ENCODE measurements at places on chromosomes 13 and 19.

DNA sequence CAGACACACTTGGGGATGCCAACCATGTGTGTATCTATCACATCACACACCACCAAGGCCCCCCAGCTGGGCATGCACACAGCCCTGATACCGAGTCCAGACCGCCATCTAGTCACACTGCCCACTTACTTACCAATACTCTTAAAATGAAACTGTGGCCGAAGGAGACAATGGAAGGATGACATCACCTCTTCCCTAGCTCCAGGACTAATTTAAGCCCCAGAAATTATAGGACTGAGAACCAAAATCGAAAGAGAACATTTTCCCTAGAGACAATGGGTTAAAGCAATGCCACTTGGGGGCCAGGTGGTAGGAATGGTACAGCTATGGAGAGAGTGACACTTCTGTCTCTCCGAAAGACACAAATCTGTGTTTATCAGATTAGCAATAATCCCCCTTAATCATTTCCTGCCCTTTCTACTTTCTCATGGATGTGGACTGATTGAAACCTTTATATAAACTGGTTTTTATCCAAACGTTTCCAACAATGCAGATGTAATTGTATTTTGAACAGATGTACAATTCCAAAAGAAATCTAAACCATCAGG is 663 bp upstream of the GGACT start:
- DNase-seq: no peak

- peak; percentile 58 for DNase-seq
Observed at GRCh38 chr19:55005684-55006488, 32.2 kb downstream of the GP6 start.

- no peak for DNase-seq
Observed at GRCh38 chr13:24083722-24084421, 76.6 kb upstream of the SPATA13 start.

DNA sequence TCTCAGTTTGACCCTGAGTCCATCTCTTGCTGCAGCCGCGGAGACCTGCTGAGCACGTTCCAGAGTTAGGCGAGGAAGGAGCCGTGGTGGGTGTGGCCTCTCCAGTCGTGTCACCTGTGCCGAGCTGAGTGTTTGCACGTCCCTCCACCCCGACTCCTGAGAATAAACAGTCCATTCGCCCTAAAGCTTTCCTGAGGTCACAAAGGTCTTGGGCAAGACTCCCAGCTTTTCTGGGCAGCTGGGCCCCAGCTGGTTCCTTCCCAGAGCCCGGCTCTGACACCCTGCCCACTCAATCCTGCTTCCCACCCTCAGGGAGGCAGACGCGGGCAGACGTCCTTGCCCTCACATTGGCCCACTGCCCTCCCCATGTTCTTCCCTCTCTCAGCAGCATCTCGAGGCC is 142.2 kb downstream of the KCTD15 start:
- no peak for DNase-seq

- DNase-seq: no peak
Observed at GRCh38 chr13:111326981-111327642, 6.7 kb downstream of the TEX29 start.

GRCh38 chr13:41722684-41723535 is 238.0 kb downstream of the VWA8 start:
- DNase-seq: no peak

- no peak for DNase-seq
Observed at GRCh38 chr13:50419331-50419865, 404.2 kb downstream of the KCNRG start.

DNA sequence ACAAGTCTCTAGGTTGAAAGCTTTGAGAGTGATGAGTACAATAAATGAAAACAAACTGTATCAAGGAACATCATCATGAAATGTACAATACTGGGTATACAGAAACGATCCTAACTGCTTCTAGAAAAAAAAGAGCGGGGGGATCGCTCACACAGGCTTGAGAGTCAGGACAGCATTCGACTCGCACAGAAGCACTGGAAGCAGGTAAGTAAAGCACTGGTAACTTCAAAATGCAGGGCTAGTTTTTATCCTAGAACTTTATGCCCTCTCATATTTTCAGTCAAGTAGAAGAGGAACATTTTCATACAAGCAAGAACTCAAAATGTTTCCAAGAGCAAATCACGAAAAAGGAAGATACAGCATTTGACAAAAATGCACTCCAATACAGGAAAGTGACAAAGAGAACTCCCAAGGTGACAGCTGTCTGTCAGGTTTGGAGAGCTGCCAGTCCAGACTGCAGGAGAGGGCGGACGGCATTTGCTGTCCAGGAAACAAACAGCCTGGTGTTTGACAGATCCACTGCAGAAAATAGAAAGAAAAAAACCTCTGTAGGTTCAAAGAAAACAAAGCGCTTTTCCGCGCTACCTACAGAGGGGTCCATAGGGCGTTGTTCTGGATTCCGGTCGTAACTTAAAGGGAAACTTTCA is 58.2 kb upstream of the XPO4 start:
- peak; percentile 1 for DNase-seq

GRCh38 chr13:47005756-47006414 is 109.0 kb upstream of the HTR2A start:
- no peak for DNase-seq

DNA sequence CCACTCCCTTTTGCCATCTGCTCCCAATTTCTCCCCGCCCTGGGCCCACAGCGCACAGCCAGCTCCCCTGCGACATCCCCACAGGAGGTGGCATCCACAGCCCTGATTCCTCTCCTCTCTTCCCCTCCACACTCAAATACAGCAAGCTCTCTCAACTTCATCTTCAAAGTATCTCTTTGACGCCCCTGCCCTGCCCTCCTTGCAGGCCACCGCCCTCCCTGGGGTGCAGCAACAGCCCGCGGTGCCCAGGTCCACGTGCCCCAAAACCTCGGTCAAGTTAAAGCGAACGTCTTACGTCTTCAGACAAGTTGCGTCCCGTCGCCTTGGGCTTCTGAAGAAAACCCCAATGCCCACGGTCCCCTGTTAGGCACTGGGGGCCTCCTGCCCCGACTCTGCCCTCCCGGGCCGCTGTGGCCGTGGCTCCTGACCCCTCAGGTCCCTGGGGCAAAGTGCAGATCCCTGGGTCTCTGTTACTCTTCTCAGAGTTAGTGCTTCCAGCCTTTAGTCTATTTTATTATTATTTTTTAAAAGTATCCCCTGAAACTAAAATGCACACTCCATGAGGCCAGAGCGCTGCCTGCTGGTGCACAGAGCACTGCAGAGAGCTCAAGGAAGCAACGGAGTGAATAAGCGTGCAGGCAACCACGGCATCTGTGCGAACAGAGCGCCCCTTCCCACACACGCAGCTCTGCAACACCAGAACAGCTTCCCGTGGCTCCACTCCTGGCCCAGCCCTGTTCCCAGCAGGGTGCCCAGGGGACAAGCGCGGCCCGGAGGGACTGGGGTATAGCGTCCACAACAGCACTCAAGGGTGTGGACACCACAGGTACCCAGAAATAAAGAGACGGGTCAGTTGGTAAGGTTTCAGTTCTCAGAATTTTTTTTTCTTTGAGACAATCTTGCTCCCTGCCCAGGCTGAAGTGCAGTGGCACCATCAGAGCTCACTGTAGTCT is 26.4 kb downstream of the IL17D start:
- DNase-seq: no peak

GRCh38 chr19:23587546-23587945 is 99.5 kb downstream of the ZNF675 start:
- DNase-seq: no peak

- no peak for DNase-seq
Observed at GRCh38 chr19:16288544-16288943, 36.1 kb upstream of the KLF2 start.

GRCh38 chr19:3398114-3398899 is 31.9 kb downstream of the NFIC start:
- no peak for DNase-seq

DNA sequence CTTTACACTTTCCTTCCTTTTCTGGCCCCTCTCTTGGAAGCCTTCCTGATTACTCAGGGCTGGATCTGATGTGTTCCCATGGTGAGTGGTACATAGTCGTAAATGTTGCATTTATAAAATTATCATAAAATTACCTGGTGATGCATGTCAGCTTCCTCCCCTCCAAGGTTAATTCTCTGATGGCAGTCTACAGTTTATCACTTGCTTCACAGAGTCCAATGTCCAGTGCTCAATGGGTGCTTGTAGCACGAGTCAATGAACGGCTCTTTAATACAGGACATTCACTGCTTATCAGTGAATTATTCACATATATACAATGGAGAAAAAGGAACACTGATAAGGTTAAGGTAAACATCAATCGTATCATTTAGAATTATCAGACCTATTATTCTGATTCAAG is 27.0 kb upstream of the OXGR1 start:
- no peak for DNase-seq

- DNase-seq: no peak
Observed at GRCh38 chr13:91248249-91248648, 99.2 kb upstream of the MIR17HG start.

- DNase-seq: no peak
Observed at GRCh38 chr13:21240586-21240985, 64.1 kb downstream of the MRPL57 start.

DNA sequence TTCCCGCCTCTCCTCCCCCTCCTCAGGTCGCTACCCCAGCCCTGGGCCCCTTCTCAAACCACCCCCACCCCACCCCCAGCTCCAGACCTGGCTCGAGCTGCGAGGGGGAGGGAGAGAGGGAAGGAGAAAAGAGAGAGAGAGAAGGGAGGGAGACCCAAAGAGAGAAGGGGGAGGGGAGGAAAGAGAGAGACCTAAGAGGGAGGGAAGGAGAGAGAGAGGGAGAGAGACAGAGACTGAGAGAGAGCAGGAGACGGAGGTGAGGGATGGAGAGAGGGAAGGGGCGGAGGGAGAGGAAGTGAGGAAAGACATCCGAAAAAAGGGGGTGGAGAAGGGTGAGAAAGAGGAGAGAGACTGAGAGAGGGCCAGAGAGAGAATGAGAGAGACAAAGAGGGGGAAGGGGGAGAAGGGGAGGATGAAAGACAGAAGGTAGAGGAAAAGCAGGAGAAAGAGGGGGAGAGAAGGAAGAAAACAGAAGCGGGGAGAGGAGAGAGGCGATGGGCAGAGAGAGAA is 2.0 kb upstream of the SPACA6 start:
- DNase-seq: no peak

DNA sequence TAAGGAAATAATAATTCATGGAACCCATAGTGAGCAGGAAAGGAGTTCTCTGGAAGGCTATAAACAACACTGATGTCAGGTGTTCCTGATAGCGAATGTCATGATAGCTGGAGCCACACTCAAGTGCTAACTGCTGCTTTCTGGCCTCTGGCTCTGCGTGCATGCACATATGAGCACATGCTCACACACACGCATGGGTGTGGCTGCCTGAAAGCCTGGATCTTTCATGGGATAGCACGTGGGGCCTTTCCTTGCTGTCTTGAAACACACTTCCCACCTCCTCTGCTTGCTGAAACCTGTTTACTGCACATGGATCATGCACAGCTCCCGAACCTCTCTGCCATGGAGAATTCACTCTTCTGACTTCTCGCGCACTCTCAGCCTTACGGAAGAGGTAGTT is 207.4 kb downstream of the ATP8A2 start:
- DNase-seq: no peak

DNA sequence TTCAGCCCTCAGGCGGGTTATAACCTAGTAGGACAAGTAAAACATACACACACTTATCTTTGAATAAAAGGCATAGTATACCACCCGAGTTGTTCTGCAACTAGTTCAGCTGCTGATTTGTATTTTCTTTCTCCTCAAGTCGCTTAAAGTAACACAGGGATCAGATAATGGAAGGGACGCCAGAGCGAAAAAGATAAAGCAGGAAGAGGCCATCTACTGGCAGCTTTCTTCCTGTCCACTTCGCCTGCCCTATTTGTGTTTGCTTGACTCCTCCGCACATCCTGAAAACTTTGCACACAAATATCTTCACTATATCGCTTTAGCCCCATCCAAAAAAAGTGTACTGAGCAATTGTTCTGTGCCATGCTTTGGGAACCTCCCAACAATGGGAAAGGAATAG is 238.0 kb upstream of the SOX21 start:
- DNase-seq: no peak

DNA sequence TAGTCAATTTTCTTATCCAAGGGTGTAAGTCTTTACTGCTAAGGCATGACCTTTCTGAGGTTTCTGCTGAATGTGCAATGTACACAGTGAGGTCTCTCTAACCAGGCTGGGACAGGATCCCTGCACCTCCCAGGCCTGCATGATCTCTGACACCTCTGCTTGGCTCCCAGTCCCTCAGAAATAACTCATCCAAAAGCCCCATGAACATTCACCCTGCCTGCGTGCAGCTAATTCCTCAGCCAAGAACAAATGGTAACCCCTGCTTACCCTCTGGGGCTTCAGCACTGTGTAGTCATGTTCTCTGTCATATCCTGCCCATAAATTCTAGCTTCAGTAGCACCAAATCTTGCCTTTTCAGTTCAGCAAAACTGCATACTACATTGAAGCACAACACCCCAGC is 1146.3 kb upstream of the MIR17HG start:
- DNase-seq: no peak

DNA sequence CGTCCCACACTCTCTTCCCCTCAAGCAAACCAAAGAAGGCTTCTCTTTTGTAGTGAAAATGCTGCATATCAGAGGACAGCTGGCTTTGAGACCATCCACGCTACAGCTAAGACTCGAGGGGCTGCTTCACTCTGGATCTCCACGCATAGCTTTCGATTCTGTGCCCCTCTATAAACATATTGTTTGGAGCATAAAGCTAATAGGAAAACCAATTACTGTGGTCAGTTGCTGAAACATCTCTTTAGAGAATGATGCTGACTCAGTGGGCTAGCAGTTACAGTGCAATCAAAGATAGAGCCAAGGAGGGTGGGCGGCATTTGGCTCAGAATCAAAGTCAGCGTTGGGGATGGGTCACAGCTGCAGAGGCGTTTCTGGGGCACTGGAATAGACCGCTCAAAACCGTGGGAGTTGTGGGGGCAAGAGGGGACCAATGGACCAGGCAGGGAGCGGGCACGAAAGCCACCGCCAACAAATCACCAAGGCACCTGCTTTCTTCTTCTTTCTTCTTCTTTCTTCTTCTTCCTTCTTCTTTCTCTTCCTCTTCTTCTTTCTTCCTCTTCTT is 76.7 kb downstream of the RASL11A start:
- no peak for DNase-seq

- peak; percentile 20 for DNase-seq
Observed at GRCh38 chr13:75876142-75877050, 240.3 kb downstream of the LMO7 start.

DNA sequence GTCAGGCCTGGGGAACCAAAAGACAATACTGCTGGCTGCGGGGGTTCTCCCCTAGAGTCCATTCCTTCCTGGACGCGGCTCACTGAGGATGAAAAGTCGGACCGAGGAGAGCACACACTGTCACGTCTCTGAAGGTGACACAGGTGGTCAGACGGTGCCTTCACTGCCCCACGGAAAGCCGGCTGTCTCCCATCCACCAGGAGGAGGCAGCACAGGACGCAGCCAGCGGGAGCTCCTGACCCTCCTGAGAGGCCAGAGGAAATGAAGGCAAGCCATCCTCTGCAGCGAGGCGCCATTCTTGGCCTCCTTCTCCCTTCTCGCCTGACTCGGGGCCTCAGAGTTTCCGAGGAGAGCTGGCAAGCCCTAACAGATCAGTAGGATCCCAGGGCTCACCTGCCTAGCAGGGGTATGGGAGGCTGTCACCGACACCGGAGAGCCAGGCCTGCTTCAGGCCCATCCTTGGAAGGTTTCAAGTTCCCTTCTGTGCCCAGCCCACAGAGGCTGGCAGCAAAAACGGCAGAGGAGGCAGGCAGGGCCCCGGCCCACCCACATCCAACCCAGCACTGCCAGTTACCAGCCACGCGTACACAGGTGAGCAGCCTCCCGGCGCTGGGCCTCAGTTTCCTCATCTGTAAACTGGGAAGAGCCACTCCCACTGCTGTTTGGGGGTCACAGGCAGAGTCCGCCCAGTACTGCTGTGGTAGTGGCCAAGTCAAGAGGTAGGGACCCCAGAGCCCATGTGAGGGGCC is 4.5 kb downstream of the REXO1 start:
- no peak for DNase-seq

Measured in NCI-H2029 treated with DMSO at 0.1 percent for 48 hours (cell line).